ENCODE measurements at places on chromosomes 7 and 10. TPM values are rescaled to one million over a fixed set of nuclear protein-coding genes. Genes with fewer than 3 reads are reported as not detected.

DLX5 gene
- polyA plus RNA-seq, result 2.3 TPM

RADIL gene
- not detected for polyA plus RNA-seq

CLEC2L gene
- polyA plus RNA-seq, result not detected

PTPRN2 gene
- polyA plus RNA-seq, result not detected

C10orf67 gene
- polyA plus RNA-seq, result 0.07 TPM

BUB3 gene
- 140 TPM for polyA plus RNA-seq

SLC39A12 gene
- polyA plus RNA-seq, result 0.03 TPM

- H3K27me3 ChIP-seq, result peaks cover 10% of the 10 kb centered on the region
- no peaks in the 10 kb centered on the region for H3K36me3 ChIP-seq
- H3K4me1 ChIP-seq, result no peaks in the 10 kb centered on the region
- H3K27ac ChIP-seq, result no peak within 1 kb of the TSS
These were observed at the start of gene TMEM273 for GRCh38 chr10:49187950-49188761. TSS of gene TMEM273 (minus strand) at chr10:49188391. CDS start at chr10:49188336, 55 bp downstream.

DNA sequence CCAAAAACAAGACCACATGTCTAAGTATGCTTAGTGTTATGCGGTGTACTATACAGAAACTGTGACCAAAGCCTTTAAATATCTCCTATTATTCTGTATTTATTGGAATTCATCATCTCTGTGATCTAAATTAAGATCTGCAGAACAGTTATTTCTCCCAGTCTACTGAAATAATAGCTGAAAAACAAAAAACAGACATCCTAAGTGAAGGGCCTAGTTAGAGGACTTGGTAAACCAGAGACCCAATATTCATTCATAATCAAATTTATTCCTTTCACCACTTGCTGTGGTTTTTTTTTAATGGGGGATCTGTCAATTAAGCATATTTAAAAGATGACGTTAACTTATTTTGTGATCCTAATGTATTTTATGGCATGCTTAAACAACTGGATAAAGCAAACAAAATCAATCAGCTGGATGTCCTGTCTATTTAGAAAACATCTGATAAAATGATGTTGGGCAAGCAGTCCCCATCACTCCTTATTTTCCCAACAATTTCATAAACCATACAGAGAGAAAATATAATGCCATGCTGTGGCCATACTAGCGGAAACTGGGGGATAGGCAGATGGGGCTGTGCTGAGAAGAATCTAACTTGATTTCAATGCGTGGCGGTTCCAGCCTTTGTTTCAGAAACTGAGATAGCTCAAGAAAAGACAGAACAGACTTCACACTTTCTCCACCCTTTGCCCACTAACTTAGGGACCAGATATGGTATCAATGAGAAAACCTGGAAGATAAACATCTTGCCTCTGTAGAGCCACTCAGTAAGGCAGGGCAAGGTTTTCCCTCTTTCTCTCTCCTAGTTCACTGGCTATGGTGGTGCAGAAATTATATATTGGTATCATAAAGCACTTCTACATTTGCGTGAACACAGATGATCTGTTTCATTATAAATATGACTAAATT is 32.9 kb downstream of the ICA1 start:
- no peak for DNase-seq
- no peak overlapping the region for H3K4me3 ChIP-seq
- H3K27ac ChIP-seq, result no peak overlapping the region
- no peaks in the 10 kb centered on the region for H3K4me1 ChIP-seq
- no peaks in the 10 kb centered on the region for H3K36me3 ChIP-seq
- no peaks in the 10 kb centered on the region for H3K27me3 ChIP-seq

- H3K4me3 ChIP-seq, result no peak overlapping the region
- no peak overlapping the region for H3K27ac ChIP-seq
- no peak for DNase-seq
- no peaks in the 10 kb centered on the region for H3K4me1 ChIP-seq
- no peaks in the 10 kb centered on the region for H3K27me3 ChIP-seq
- H3K36me3 ChIP-seq, result no peaks in the 10 kb centered on the region
These were observed 43.1 kb upstream of the C10orf90 start for GRCh38 chr10:126713594-126713993.

GRCh38 chr7:121697731-121698316 is 175.1 kb upstream of the PTPRZ1 start:
- H3K4me3 ChIP-seq, result no peak overlapping the region
- peaks cover 14% of the 10 kb centered on the region for H3K4me1 ChIP-seq
- H3K27me3 ChIP-seq, result no peaks in the 10 kb centered on the region
- peak; percentile 4 for DNase-seq
- no peak overlapping the region for H3K27ac ChIP-seq
- no peaks in the 10 kb centered on the region for H3K36me3 ChIP-seq

DNA sequence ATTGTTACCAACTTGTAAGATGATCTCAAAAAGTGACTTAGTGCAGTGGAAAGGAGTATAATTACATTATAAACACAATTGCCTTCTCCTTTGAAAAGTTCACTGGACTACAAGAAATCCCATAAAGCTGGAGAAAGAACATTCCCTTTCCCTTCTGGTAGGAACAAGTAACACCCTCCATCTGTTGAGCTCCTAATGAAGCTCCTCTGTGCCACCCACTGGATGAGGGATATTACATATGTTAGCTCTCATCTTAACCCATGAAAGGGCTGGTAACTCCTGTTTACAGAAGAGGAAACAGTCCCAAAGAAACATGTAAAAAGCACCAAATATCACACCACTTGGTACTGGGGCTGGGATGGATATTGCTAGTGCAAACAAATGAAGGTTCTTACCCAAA is 8.1 kb downstream of the PGAM1 start:
- no peak for DNase-seq
- no peaks in the 10 kb centered on the region for H3K27me3 ChIP-seq
- H3K27ac ChIP-seq, result no peak overlapping the region
- H3K4me1 ChIP-seq, result no peaks in the 10 kb centered on the region

DNA sequence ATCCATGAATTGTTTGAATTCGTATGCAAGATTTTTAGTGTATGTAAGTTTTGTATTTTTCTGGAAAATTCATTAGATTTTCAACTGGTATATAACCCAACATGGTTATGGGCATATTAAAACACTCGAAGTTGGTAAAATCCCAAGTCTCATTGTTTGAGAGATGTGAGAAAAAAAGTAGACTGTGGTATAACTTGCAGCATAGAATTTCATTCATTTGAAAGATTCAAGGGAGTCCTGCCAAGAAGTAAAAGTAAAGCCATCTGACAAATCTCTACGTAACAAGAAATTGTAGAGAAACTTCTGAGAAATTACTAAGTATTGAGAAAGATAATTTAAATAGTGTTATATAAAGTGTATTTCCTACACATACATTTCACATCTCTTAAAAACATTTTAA is 40.2 kb downstream of the SEMA3E start:
- no peaks in the 10 kb centered on the region for H3K27me3 ChIP-seq
- DNase-seq, result no peak
- H3K4me3 ChIP-seq, result no peak overlapping the region
- no peaks in the 10 kb centered on the region for H3K4me1 ChIP-seq
- H3K36me3 ChIP-seq, result no peaks in the 10 kb centered on the region

GRCh38 chr10:36421992-36422391 is 703.4 kb upstream of the ANKRD30A start:
- no peak overlapping the region for H3K27ac ChIP-seq
- H3K4me3 ChIP-seq, result no peak overlapping the region
- DNase-seq, result no peak
- H3K4me1 ChIP-seq, result no peaks in the 10 kb centered on the region
- no peaks in the 10 kb centered on the region for H3K27me3 ChIP-seq

GRCh38 chr7:68547799-68548198 is 1050.5 kb upstream of the AUTS2 start:
- H3K4me3 ChIP-seq, result no peak overlapping the region
- no peaks in the 10 kb centered on the region for H3K36me3 ChIP-seq
- no peaks in the 10 kb centered on the region for H3K4me1 ChIP-seq

- peaks cover 32% of the 10 kb centered on the region for H3K4me1 ChIP-seq
- H3K4me3 ChIP-seq, result no peak overlapping the region
- no peaks in the 10 kb centered on the region for H3K27me3 ChIP-seq
- no peak overlapping the region for H3K27ac ChIP-seq
- no peaks in the 10 kb centered on the region for H3K36me3 ChIP-seq
- DNase-seq, result no peak
These were observed 225.3 kb downstream of the KIF20B start for GRCh38 chr10:89926736-89927135.

DNA sequence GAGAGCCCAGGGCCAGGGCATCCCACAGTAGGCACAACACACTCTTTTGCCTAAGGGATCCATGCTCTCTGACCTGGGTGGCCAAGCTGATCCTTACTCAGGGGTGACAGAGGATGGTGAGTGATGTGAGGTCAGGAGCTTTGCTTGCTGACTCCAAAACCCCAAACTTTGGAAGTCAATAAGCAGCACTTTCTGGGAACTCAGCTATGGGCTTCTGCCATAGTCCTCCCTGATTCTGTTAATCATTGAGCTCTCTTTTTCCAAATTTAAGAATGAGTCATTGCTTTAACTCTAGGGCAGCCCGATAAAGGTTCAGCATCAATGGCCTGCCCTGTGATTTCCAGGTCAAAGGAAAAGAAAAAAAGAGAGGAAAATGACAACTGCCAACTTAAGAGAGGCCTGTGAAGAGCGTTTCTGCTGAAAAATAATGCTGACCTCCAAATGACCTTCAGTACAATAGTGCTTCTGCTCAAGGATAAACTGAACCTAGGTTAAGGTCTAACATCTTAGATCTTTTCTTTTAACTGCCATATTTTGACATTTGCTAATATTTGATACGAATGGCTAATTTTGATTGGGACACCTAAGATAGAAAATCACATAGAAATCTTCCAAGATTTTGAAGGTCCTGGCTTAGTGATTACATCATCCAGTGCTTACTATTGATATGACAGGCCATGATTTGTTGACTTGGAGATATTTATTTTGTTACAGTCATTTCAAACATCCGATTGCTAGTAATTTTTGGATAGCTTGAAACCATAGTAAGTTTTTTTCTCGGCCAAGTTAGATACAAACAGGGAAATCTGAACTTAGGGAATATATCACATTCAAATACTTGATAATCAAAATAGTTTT is 20.8 kb upstream of the RELN start:
- DNase-seq, result no peak
- H3K27ac ChIP-seq, result no peak overlapping the region
- no peak overlapping the region for H3K4me3 ChIP-seq
- no peaks in the 10 kb centered on the region for H3K27me3 ChIP-seq
- no peaks in the 10 kb centered on the region for H3K4me1 ChIP-seq

DNA sequence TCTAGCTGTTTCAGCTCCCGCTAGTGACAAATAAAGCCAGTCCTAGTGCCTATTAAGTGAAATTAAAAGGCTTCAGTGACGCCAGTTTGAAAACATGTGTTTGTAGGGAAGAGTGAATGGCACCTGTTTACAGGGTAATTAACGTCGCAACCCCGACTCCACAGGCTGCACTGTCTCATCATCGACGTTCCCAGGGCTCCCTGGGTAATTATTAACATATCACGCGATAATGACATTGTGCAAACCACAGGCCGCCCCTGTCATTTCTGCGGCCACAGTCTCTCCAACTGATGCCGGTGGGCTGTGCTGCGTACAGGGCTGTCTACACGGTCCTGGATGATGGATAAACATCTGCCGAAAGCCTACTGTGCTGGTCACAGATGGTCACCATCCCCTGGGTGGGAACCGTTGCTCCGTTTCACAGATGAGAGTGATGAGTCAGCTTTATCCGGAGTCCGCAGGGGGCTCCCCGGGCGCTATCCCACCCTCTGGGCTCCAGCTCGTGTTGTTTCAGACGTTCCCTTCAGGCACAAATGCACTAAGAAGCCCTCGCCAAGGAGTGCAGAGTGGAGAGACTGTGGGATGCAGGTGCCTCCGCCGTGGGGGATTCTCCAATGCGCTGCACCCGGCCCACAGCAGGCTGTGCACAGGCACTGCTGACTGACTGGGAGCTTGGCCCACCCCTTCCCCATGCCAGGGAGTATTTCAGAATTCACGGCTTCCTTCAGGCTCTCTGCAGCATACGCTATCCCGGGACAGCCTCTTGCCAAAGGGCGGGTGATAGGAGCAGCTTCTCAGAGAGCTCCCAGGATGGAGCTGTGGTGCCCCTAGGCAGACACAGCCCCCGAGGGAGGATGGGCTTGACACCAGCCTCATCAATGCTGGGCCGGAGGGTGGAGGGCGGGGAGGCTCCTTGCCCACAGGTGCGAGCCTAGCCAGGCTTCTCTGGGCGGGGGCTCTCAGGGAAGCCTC is 491.8 kb upstream of the FOXK1 start:
- H3K27ac ChIP-seq, result no peak overlapping the region
- no peak overlapping the region for H3K4me3 ChIP-seq
- H3K27me3 ChIP-seq, result no peaks in the 10 kb centered on the region
- no peaks in the 10 kb centered on the region for H3K36me3 ChIP-seq
- H3K4me1 ChIP-seq, result peaks cover 14% of the 10 kb centered on the region
- no peak for DNase-seq

GRCh38 chr10:62911210-62911963 is 95.2 kb upstream of the EGR2 start:
- no peaks in the 10 kb centered on the region for H3K27me3 ChIP-seq
- no peaks in the 10 kb centered on the region for H3K36me3 ChIP-seq
- H3K27ac ChIP-seq, result no peak overlapping the region
- no peak for DNase-seq

DNA sequence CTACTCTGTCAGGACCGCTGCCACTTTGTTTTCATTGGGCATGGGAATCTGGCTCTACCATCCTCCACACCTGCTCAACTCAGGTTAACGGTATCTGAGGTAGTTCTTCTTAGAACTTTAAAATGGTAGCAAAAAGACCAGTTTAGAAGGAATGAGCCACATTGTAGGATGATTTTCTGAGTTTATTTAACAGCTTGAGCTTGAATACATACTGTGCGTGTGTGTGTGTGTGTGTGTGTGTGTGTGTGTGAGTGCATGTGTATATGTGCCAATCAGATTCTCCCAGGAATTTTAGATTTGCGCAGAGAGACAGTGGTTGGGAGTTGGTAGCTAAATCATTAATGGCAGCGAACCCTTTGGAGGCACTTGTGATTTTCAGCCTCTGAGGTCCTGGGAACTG is 81.4 kb downstream of the SPAG6 start:
- no peaks in the 10 kb centered on the region for H3K36me3 ChIP-seq
- H3K27ac ChIP-seq, result no peak overlapping the region
- no peak overlapping the region for H3K4me3 ChIP-seq
- no peak for DNase-seq
- peaks cover 36% of the 10 kb centered on the region for H3K4me1 ChIP-seq

DNA sequence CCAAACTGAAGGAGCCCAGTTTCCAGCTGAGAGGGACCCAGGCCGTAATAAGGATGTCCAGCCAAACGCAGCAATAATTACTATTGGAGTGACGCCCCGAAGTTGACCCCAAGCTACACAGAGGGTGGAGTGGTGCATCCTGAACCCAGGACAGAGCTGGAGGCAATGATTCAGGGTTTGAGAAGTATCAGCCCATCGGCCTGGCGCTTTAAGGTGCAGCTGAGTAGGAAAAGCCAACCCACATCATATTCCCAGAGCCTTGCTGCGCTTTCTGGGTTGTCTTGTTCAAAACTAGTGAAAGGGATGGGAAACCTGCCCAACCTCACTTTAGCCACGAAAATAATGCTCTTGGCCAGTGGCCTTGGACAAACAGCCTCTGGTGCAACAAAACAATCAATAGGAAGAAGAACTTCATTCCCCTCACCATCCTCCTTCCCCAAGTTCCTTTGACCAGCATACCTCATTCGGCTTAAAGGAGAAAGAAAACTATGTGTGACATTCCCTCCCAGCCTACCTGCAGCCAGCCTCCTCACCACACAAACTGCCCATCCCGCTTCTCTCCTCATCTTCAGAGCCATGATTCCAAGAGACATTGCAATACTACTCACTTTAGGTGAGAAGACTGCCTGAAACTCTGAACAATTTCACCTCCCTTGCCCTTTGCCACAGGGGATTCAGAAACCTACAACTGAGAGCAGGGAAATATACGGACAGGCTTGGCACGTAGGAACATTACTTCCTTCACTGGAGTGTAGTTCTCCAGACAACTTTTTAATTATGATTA is 217.2 kb upstream of the MKLN1 start:
- no peaks in the 10 kb centered on the region for H3K36me3 ChIP-seq
- no peaks in the 10 kb centered on the region for H3K27me3 ChIP-seq
- peak overlapping the region; percentile 89 for H3K4me3 ChIP-seq

- peaks cover 46% of the 10 kb centered on the region for H3K4me1 ChIP-seq
- H3K36me3 ChIP-seq, result no peaks in the 10 kb centered on the region
These were observed 74.0 kb downstream of the BMPER start for GRCh38 chr7:33979300-33979806.
